Activated naive CD4-positive, alpha-beta T cell treated with anti-CD3 and anti-CD28 coated beads, Interleukin-2, amount 10 ng/mL, durations not matched to agents 7 days and 5 days (primary cell): ENCODE measurements at places on chromosomes 2 and 18.
A peak's percentile ranks its signal among the peaks of the same experiment; 100 is the strongest.

- no peak for DNase-seq
These were observed 471.4 kb upstream of the PKDCC start for GRCh38 chr2:41576423-41576822.

- DNase-seq = no peak
These were observed 713.8 kb upstream of the FANCL start for GRCh38 chr2:58954880-58955385.

- no peak for DNase-seq
These were observed 267.3 kb downstream of the MYCN start for GRCh38 chr2:16207611-16208010.

- DNase-seq = no peak
These were observed 178.9 kb downstream of the TMEM182 start for GRCh38 chr2:102940684-102941083.

DNA sequence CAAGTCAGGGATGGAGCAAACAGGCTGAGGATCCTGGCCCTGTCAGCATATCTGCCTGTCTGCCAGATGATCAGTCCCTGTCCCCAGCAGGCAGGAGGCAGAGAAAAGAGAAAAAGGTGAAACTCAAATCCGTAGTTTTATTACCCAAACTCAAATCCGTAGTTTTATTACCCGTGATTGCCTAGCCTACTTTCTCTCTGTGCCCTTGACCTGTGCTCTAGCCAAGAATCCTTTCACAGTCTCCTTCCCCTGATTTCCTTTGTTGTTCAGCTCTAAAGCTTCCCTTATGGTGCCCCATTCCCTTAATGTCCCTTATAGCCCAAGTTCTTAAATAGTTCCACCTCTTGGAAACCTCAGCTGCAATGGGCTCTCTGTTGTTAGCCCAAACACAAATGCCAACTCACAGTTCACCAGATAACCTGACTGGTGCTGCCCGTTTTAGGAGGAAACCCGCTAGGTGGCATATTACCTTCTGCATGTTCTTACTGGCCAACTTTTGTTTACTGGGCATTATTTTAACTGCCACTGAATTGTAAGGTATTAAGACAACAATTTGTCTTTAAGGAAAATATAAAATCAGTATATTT lies 125.7 kb upstream of the FZD5 start:
- no peak for DNase-seq

GRCh38 chr2:79702905-79703304 lies 190.1 kb downstream of the CTNNA2 start:
- no peak for DNase-seq

DNA sequence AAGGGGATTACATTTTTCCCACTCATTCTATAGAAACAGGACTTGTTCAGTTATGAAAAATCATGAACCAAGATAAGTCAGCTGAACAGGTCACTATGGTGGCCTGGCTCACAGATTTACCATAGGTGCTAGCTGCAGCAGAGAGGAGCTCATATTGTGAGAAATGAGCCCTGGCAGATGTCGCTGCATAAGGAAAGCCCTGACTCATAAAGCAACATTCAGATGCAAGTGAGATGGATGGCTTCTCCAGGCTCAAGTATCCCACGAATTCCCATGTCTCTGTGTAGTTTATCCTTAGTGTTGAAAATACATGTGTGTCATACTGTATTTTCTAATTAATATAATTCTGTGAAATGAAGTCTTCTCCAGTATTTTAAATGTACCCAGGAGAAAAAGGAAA lies 115.0 kb upstream of the LHCGR start:
- no peak for DNase-seq

DNA sequence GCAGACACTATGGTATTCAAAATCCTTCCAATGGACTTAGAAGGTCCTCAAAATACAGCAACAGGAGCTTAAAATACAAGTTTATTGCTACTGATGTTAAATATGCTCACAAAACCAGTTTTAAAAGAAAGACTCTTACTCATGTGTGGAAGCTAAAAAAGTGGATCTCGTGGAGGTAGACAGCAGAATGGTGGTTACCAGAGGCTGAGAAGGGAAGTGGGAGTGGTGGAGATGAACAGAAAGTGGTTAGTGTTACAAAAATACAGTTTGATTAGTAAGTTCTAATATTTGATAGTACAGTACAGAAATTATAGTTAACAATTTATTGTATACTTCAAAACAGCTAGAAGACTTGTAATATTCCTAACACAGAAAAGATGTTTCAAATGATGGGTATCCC lies 12.1 kb downstream of the ADAM17 start:
- peak; percentile 27 for DNase-seq

DNA sequence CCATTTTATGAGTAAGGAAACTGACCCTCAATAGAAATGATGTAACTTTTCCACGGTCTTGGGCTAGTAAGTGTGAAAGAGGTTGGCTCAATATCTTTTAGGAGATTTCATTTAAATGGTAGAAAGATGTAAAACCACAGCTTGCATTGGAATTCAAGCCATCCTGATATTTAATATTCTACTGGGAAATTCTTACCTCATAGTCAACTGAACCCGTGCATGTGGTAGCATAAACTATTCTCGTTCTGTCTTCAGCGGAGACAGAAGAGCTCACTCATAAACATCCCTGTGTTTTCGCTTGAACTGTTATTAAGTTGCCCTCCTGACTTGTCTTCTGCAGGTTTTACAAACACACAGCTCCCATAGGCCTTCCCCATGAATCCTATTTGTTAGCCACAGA lies 8.5 kb upstream of the SPATS2L start:
- no peak for DNase-seq

- DNase-seq = no peak
These were observed 66.0 kb upstream of the PGAP1 start for GRCh38 chr2:196992466-196992865.

DNA sequence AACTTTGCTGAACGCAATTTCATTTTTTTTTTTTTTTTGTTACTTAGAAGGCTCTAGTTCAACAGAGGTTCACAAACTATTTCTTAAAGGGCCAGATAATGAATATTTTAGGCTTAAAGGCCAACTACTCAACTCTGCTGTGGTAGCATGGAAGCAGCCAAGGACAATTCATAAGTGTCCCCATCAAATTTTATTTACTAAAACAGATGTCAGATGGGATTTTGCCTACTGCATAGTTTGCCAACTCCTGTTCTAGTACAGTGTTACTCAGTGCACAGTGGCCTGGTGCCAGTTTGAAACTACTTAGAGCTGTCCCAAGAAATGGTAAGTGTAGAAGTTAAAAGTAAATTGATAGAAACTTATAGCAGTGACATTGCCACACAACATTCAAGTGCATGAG lies 949.4 kb upstream of the FANCL start:
- DNase-seq = no peak

DNA sequence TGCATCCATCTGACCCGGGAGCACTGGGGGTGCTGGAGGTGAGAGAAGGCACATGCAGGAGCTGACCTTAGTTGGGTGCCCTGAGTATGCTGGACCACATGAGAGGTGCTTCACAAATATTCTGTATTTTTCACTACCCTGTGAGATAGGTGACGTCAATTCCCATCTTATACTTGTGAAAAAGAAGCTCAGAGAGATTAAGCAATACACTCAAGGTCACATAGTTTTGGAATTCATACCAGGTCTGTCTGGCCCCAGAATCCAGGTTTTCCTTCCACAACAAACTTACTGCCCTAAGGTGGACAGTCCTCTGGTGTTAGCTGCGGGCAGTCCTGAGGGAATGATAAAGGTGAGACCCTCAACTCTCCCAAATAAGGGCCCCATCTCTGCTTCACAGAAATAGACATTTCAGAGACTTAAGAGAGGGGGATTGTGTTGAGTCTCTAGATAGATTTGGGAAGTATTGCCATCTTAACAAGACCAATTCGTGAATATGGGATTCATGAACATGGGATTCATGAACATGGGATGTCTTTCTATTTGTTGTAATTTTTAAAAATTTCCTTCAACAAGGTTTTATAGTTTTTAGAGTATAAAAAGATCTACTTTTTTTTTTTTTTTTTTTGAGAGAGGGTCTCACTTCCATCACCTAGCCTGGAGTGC lies 64.0 kb upstream of the SMAD7 start:
- DNase-seq = no peak

- DNase-seq = peak; percentile 14
These were observed 2.2 kb downstream of the ALPI start for GRCh38 chr2:232458051-232458660.

- no peak for DNase-seq
These were observed 300.8 kb downstream of the NDUFA10 start for GRCh38 chr2:239724194-239724849.

GRCh38 chr2:6650311-6650710 lies 215.4 kb downstream of the CMPK2 start:
- no peak for DNase-seq

DNA sequence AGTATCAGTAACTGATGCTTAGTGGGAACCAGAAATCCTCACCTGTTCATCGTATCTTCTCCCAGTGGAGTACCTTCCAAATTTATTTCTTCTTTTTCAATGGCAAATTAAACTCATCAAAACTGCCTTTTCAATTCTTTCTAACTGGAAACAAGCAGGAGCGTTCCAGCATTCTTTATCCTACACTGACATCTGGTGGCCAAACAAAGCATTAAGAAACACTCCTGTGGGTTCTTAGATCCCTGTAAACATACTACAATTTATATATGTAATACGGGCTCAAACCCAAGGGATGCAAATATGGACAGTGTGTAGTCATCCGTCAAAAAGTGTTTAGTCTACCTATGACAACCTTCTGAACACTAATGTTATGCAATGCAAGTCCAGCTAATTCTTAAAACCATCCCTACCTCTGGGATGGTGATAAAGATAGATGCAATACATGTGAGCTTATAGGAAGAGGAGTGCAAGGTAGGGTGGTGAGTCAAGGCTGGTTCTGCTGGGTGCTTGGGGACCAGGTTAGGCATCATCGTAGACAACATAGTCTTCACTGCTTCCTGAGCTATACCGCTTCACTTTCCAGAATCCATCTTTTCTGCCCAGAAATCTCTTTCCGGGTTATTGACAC lies 375.0 kb downstream of the CTNNA2 start:
- DNase-seq = peak; percentile 44

GRCh38 chr2:128086244-128086643 lies 4.8 kb upstream of the UGGT1 start:
- no peak for DNase-seq

DNA sequence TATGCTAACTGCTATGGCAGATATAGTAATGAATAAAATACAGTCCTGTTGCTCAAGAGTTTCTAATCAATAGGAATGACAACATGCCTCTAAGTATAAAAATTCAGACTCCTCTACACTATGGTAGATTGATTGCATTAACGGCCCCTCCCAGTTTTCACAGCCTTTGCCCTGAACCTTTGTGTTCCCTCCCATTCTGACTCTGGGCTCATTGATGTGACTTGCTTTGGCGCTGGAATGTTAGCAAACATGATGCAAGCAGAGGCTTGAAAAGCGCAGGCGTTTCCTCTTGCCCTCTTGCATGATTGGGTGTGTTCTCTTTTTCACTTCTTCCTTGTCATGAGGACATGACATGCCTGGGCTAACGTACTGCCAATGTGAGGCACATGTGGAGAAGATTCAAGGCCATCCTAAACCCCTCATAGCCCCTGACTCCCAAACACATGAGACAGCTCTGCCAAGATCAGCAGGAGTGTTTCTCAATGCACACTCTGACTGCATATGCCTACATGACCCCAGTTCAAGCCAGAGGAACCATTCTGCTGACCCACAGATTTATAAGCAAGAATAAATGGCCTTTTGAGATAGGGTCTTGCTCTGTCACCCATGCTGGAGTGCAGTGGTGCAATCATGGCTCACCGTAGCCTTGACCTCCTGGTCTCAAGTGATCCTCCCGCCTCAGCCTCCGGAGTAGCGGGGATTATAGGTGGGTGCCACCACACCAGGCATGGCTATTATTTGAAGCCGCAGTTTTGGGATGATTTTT lies 49.7 kb upstream of the CD28 start:
- peak; percentile 24 for DNase-seq

DNA sequence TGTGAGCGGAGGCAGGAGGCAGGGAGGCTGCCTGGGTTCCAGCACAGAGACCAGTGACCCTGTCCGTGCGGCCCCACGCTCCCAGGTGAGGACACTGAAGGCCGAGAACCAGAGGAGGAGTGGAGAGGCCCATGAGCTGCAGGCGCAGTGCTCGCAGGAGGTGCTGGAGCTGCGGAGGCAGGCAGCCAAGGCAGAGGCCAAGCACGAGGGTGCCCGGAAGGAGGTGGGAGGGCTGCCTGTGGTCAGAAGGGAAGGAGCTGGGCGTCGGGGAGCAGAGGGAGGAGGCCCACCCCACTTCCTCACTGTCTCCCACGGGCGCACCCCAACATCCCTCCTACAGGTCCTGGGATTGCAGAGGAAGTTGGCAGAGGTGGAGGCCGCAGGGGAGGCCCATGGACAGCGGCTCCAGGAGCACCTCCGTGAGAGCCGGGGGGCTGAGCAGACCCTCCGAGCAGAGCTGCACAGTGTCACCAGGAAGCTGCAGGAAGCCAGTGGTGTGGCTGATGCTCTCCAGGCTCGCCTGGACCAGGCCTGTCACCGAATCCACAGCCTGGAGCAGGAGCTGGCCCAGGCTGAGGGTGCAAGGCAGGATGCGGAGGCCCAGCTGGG lies 33.0 kb upstream of the SNED1 start:
- DNase-seq = no peak

DNA sequence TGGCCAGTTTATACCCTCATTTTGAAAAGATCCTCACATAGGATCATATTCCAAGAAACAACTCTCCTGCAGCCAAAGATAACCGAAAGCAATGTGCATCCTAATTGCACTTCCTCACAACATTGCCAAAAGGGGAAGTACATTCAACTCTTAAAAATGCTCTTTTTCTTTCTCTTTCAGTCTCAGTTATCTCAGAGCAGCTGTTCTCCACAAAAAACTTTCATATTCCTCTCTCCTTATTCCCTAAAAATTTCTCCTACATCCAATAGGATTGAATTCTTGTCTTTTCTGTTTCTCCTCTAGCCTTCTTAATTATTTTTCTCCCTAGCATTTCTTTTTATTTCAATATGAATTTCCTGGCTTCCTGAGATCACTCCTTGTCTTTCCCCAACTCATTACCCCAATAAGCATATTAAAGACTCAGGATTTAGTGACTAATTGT lies 7.4 kb upstream of the VRK2 start:
- DNase-seq = no peak

- no peak for DNase-seq
These were observed 77.4 kb downstream of the ABCA12 start for GRCh38 chr2:215060861-215061536.

GRCh38 chr18:26477828-26478466 lies 70.4 kb downstream of the KCTD1 start:
- no peak for DNase-seq

GRCh38 chr2:241703032-241703604 lies 1.3 kb downstream of the ING5 start:
- DNase-seq = no peak

GRCh38 chr2:744088-744487 lies 66.9 kb upstream of the TMEM18 start:
- DNase-seq = no peak

DNA sequence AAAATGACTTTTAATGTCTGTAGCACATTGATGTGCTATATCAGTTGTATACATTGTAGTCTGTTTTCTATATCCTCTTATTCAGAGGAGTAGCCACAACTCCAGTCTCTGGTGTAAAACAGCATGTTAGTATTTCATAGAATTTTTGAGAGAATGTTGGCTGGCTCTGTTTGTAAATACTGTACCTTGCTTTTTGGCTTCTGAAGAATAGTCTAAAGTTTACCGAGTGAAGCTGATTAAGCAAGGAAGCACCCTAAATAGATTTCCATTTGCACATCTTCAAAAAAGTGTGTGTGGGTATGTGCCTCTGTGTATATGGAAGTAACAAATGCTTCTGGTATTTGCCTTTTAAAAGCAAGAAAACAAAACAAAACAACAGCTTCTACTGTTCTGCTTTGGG lies 50.5 kb downstream of the MAP4K4 start:
- DNase-seq = no peak

GRCh38 chr2:242056785-242057184 lies 187.3 kb downstream of the RTP5 start:
- no peak for DNase-seq

GRCh38 chr18:49861659-49862058 lies 48.3 kb upstream of the ACAA2 start:
- DNase-seq = no peak
